ENCODE measurements at places on chromosomes 1 and 21.

DNA sequence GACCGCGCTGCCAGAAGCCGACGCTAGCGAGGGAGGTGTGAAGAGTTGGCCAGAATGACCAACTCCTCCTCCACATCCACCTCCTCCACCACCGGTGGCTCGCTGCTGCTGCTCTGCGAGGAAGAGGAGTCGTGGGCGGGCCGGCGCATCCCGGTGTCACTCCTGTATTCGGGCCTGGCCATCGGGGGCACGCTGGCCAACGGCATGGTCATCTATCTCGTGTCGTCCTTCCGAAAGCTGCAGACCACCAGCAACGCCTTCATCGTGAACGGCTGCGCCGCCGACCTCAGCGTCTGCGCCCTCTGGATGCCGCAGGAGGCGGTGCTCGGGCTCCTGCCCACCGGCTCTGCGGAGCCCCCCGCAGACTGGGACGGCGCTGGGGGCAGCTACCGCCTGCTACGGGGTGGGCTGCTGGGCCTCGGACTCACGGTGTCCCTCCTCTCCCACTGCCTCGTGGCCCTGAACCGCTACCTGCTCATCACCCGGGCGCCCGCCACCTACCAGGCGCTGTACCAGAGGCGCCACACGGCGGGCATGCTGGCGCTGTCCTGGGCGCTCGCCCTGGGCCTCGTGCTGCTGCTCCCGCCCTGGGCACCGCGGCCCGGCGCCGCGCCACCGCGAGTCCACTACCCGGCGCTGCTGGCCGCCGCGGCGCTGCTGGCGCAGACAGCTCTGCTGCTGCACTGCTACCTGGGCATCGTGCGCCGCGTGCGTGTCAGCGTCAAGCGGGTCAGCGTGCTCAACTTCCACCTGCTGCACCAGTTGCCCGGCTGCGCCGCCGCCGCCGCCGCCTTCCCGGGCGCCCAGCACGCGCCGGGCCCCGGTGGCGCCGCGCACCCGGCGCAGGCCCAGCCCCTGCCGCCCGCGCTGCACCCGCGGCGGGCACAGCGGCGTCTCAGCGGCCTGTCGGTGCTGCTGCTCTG, 1.2 kb downstream of the GPR88 start:
- DNase-seq = no peak

- DNase-seq = no peak
These were observed 39.1 kb upstream of the DPH5 start for GRCh38 chr1:101064697-101065096.

DNA sequence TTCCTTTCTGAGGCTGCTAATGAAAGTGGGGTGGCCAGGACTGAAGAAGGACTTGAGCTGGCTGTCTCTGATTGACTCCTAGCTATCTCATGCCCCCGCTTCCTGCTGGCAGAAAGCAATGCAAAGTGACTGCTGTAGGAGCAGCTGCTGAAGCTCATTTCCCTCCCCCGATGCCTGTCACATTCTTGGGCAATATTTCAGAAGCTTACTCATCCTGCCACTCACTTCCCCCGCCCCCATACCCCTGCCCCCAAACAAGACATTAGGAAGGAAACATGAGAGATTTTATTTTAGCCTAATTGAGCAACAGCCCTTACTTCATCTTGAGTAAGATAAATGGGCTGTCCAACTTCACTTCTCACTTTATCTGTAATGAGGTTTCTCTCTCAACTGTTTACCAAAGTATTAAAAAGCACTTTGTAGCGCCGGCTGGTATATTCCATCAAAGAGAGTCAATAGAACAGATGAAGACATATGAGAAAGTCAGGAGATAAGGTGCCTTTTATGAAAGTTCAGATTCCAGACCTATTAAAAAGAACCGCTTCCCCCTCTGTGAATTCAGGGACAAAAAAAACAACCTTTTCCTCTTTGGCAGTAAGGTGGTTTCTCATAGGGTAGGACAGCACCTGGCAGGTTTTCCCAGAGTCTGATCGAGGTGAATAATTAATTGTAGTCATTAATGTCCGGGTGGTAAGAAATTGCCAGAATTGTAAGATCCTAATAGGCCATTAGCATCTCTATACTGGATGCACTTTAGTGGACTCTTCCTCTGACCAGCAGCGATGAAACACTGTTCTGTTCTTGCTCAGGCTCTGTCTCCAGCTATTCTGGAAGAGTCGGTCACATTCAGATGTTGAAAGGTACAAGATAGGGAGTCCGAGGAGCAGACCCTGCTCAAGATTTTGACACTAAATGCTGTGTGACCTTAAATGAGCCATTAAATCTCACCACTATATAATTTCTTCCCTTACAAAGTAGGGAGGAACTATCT, 70.2 kb downstream of the SH3GLB1 start:
- DNase-seq = peak; percentile 36

GRCh38 chr1:34754964-34755637, at the start of gene GJB5:
Gene GJB5, plus strand, starts transcription at chr1:34755047. Its CDS starts 2,284 bp downstream, at chr1:34757331.
- no peak for DNase-seq

DNA sequence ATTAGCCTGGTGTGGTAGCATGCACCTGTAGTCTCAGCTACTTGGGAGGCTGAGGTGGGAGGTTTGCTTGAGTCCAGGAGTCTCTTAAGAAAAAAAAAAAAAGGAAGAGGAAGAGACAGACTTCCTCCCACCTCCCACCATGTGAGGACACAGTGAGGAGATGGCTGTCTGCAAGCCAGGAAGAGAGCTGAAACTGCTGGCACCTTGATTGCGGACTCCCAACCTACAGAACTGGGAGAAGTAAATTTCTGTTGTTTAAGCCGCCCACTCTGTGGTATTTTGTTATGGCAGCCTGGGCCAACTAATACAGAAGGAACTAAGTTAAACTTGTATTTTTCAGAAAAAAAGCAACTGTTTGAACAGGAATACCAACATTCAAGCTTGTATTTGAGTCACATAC, 21.7 kb downstream of the DOP1B start:
- no peak for DNase-seq

GRCh38 chr21:39441502-39442475, 3.8 kb downstream of the LCA5L start:
- DNase-seq = no peak

- DNase-seq = no peak
These were observed 523.4 kb downstream of the PTBP2 start for GRCh38 chr1:97245026-97245425.

DNA sequence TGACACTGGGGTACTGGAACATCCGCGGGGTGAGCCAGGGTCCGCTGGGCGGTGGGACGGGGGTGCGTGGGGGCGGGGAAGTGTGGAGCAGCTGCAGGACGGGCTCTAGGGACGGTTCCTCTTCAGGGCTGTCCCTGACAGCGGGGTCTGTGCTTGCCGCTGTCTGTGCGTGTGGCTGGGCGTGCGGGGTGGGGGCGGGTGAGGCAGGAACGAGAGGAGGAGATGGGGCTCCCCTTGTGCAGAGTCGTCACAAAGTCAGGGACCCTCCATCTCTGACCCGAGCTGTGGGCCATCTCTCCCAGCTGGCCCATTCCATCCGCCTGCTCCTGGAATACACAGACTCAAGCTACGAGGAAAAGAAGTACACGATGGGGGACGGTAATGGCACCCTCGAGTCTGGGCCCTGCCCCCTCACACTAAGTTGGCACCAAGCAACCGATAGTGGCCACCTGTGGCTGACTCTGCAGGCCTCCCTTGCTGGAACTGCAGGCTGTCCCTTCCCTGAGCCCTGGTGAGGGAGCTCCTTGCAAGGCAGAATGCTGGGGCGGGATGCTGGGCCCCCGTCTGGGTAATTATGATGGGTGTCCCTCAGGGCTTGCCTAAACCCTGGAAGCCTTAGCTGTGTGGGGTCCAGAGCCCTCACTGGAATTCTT, 392 bp downstream of the GSTM2 start:
- DNase-seq = no peak

- DNase-seq = no peak
These were observed 10.7 kb upstream of the CD2 start for GRCh38 chr1:116743535-116743934.

DNA sequence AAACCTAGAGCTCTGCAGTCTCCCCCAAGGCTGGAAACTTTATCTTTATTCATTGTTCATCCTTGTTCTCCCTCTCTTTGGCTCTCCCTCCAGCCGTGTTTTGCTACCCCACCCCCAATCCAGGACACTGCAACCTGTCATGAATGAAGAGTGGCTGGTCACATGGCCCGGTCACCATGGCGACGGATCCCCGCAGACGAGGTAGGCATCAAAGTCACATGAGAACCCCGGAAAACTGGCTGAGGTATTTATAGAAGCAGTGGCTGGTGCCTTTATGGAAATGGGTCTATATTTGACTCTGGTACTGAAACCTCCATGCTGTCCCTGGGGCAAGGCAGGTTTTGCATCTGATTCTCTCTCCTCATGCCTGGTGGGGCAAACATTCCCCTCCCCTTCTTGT, 13.4 kb upstream of the SLC6A17 start:
- DNase-seq = no peak

- no peak for DNase-seq
These were observed 18.4 kb downstream of the CCT3 start for GRCh38 chr1:156319664-156320063.

GRCh38 chr1:8831340-8831739, 13.9 kb upstream of the RERE start:
- DNase-seq = no peak

DNA sequence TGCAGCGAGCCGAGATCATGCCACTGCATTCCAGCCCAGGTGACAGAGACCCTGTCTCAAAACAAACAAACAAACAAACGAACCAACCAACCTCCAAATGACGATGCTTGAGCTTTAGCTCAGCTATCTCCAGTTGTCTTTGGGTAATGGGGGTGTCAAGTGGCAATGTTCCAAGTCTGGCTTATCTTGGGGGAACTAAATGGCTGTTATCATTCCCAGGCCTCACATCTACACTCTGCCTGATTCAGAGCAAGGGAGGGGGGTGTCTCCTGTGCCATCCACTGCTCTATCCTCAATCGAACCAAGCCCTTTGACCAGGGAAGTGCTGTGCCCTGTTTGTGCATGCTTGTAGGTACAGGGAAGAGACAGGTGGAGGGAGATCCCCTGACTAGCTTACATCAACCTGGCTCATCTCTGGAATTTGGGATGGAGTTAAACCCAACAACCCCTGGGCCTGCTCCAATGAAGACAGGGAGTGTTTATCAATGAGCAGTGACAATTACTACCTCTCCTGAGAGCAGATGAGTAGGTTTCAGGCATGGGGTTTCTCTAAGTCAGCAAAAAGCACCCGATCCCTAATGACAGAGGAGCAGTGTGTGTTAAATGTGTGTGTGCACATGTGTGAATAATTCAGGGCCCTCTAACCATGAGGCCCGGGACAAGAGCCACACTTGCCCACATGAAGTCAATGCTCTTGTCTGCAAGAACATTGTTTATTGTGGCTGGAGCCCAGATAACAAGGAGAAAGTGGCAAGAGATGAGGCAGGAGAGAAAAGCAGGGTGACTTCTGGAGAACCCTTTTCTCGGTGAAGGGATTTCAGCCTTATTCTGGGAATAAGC, 20.3 kb upstream of the IL6R start:
- no peak for DNase-seq

- DNase-seq = no peak
These were observed 34.3 kb upstream of the EDEM3 start for GRCh38 chr1:184788970-184789369.

DNA sequence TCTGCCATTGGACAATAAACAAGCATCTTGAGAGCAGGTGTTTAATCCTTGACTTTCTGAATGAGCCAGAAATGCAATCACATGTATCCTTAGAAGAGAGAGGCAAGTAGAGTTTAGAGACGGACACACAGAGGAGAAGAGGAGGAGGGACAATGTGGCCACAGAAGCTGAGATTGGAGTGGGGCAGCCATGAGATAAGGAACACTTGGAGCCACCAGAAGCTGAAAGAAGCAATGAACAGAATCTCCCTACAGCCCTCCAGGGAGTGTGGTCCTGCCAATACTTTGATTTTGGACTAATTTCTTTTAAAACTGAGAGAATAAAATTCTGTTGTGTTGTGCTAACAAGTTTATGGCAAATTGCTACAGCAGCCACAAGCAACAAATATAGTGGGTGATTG, 141.0 kb downstream of the ATP6V1G3 start:
- DNase-seq = no peak

GRCh38 chr1:11738096-11738495, 2.2 kb downstream of the AGTRAP start:
- no peak for DNase-seq

DNA sequence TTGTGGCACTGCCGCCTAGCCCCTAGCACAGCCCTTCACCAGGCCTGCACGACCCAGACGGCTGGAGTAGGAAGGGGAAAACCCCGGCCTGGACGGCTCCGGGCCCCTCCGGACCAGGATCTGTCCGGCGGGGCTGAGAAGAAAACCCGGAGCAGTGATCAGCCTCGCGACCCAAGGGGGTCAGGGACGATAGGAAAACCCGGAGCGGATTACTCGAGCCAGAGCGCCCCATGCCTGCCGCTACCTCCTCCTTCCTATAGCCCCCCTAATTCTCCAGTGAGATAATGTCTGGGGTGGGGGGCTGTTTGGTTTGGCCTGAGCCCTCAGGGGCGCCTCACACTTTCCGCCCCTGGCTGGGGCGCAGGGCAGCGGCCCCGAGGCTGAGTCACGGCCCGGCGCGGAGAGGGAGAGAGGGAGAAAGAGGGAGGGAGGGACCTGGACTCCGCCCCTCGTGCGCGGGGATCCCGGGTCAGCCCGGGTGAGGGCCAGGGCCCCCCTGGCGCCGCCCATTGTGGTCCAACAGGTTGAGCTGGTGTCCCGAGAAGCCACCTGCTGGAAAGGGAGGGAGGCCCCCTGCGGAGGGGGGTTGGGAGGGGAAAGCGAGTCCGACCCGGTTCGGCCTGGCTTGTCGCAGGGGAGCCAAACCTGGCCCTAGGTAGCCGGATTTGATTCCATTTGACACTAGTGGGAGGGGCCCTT, 1.7 kb upstream of the ZBTB7B start:
- peak; percentile 51 for DNase-seq

- DNase-seq = no peak
These were observed 42.3 kb downstream of the LACTBL1 start for GRCh38 chr1:22930240-22930912.

DNA sequence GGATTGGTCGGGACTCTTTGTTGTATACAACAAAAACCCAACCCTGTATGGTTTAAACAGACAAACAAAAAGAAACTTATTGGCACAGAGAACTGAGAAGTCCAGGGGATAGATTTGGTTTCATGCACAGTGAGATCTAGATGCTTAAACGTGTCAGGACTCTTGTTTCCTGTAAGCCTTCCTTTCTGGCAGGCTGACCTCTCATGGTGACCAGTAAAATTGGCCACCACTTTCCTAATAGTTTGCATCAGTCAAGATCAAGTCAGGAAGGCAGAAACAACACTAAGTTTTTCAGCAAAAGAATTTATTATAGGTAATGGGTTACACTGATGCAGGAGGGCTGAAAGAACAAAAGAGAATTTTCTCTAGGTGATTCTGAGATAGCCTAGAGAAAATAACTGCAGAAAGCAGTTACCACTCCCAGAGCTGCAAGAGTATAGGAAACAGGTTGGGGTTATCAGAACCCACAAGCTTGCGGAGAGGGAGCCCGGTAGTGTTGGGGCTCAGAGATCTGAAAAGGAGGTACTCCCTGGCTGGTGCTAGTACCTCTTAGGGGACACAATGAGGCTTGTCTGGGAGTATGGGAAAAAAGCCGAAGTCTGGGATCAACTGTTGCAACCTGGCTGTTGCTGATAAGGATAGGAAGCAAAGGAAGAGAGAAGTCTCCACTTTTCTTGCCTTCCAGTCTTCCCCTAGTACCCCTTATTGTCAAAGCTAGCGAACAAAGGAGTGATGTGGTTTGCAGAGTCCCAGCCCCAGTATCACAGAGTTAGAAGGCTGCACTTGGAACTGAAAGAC, 21.4 kb downstream of the CITED4 start:
- no peak for DNase-seq

- no peak for DNase-seq
These were observed 379 bp downstream of the PPCS start for GRCh38 chr1:42456754-42457089.

- DNase-seq = no peak
These were observed 15.7 kb downstream of the TTC34 start for GRCh38 chr1:2785631-2786328.
